ENCODE measurements at places on chromosomes 7 and 10. TPM values are rescaled to one million over a fixed set of nuclear protein-coding genes. Genes with fewer than 3 reads are reported as not detected.

Gene LIPK
- not detected for total RNA-seq

Gene FBXL13
- total RNA-seq, result 0.97 TPM

Gene CYP26C1
- total RNA-seq, result 0.26 TPM

Gene AVPI1
- total RNA-seq, result 13.6 TPM

Gene CYP51A1
- 110 TPM for total RNA-seq

Gene GIMAP7
- total RNA-seq, result not detected

Gene TMEM229A
- 0.42 TPM for total RNA-seq

Gene CRYGN
- 1.2 TPM for total RNA-seq

Gene ASB10
- total RNA-seq, result not detected

Gene SLC39A12
- total RNA-seq, result not detected

Gene DDIT4
- total RNA-seq, result 54.2 TPM

Gene KCND2
- total RNA-seq, result 3.4 TPM

- DNase-seq, result no peak
Observed at GRCh38 chr7:122535086-122535485, 163.8 kb downstream of the RNF133 start.

DNA sequence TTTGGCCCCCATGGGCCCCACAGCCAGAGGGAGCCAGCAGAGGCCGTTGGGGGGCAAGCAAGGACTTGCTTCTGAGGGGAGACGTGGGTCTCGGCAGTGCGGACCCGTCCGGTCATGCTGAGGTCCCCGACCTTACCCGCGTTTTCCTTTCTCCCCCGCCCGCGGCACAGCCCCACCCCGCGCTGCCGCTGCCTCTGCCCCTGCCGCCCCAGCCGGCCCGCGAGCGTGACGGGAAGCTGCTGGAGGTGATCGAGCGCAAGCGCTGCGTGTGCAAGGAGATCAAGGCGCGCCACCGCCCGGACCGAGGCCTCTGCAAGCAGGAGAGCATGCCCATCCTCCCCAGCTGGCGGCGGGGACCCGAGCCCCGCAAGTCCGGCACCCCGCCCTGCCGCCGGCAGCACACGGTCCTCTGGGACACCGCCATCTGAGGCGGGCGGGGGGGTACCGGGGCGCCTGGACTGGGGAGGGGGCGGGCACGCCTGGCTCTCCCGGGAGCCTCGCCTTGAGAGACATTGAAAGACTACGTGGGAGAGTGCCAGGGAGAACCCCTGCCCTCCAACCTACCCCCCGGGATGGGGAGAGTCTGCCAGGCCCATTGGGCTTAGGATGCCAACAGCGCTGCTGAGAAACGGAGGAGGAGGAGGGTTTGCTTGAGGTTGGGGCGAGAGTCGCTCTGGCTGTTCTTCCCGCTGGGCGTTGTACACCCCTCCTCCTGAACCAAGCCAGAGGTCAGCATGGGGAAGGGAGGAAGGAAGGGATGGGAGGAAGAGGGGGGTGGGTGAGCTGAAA, 9.9 kb downstream of the NYAP1 start:
- DNase-seq, result peak; percentile 84

- DNase-seq, result no peak
Observed at GRCh38 chr10:90915766-90916075, 5.2 kb downstream of the ANKRD1 start.

DNA sequence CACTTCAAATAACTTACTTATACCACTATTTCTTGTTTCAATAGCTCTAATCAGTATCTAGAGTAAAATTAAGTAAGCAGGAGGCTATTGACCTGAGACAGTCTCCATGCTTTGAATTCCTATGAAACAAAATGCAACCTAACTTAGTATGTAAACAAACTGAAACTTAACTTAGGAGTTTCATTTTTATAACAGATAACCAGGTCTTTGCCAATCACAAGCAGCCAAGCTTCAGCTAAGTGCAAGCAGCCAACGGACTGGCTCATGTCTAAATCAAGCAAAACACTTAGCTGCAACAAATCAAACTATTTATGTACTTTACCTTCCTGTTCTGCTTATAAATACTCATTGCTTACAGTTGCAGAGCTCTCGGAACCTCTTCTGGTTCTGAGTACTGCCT, 4.4 kb upstream of the GSTK1 start:
- DNase-seq, result no peak

DNA sequence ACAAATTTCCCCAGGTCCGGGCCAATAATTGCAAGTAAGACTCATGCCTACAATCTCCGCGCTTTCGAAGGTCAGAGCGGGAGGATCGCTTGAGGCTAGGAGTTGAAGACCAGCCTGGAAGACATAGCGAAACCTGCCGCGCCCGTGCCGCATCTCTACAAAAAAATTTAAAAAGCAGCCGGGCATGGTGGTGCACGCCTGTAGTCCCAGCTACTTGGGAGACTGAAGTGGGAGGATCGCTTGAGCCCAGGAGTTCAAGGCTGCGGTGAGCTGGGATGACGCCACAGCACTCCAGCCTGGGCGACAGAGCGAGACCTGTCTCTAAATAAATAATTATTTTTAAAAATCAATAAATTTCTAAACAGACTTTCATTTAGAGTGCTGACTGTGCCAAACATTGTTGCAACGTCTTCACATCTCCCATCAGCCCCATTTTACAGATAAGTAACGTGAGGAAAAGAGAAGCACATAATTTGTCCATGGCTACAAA, 494 bp upstream of the CFAP43 start:
- DNase-seq, result no peak

DNA sequence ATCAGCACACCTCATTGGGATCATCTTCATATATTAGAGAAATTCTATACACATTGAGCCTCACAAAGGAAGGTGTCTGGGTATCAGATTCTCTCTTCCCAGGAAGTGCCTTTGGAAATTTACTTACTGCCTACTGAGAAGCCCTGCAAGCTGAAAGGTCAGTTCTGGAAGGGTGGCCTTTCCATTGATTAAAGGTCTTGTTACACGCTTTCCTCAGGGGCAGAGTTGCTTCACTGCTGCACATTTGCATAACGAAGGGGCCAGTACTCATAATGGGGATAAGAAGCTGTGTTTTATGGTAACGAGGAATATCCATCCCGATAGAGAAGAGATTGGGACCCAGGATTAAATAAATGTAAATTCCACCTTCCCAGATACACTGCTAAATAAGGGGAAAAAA, 19.4 kb upstream of the IL15RA start:
- DNase-seq, result peak; percentile 54

GRCh38 chr7:114718861-114719260, 203.0 kb upstream of the MDFIC start:
- no peak for DNase-seq

GRCh38 chr7:45657890-45658715, 83.9 kb downstream of the ADCY1 start:
- DNase-seq, result no peak

DNA sequence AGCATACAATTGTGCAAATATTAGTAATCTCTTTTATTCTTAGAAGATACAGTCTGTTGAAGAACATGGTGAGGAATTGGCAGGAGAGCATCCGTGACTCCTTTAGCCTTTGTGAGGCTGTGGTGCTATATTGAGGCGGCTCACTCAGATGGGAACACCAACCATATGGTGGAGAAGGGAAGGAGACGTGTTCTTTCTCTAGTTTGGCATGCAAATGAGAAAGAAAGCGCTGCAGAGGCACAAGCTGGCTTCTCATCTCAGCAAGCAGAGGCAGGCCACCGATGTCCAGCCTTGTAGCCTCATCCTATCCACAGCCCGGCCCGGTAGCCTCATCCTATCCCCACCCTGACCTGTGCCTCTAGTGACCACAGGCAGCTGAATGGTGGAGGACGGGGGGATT, 288.3 kb downstream of the CAMK1D start:
- no peak for DNase-seq

- peak; percentile 20 for DNase-seq
Observed at GRCh38 chr10:65570143-65571010, 1355.5 kb upstream of the LRRTM3 start.

- DNase-seq, result no peak
Observed at GRCh38 chr7:138075350-138075749, 909 bp upstream of the AKR1D1 start.

GRCh38 chr10:132101529-132101928, 35.8 kb downstream of the JAKMIP3 start:
- peak; percentile 79 for DNase-seq

- DNase-seq, result no peak
Observed at GRCh38 chr10:35259769-35260397, 76.4 kb upstream of the CCNY start.

- no peak for DNase-seq
Observed at GRCh38 chr7:7681191-7681935, 37.0 kb downstream of the RPA3 start.

GRCh38 chr7:24967696-24968095, 12.3 kb downstream of the OSBPL3 start:
- no peak for DNase-seq

- DNase-seq, result no peak
Observed at GRCh38 chr10:14775656-14776055, 959 bp upstream of the FAM107B start.

- DNase-seq, result peak; percentile 58
Observed at GRCh38 chr7:40604601-40605438, 470.0 kb downstream of the SUGCT start.

DNA sequence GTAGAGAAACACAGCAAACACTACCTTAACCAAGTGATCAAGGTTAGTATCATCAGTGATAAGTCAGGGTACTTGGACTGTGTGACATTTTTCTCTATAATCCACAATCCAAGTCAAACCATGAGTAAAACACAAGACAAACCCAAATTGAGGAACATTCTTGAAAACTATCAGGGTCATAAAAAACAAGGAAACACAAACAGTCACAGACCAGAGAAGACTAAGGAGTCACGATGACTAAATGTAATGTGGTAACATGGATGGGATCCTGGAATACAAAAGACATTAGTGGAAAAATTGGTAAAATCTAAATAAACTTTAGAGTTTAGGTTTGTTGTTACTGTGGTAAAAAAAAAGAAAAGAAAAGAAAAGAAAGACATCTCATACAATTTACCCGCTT, 103.8 kb downstream of the ARMH3 start:
- no peak for DNase-seq

GRCh38 chr10:125102246-125102645, 58.1 kb downstream of the CTBP2 start:
- no peak for DNase-seq
